ENCODE measurements at places on chromosomes 5 and 9.

GRCh38 chr5:180670586-180671359, 21.4 kb upstream of the FLT4 start:
- peak; percentile 38 for DNase-seq

GRCh38 chr5:140725799-140726471, 25.7 kb downstream of the ZMAT2 start:
- DNase-seq, result peak; percentile 88

DNA sequence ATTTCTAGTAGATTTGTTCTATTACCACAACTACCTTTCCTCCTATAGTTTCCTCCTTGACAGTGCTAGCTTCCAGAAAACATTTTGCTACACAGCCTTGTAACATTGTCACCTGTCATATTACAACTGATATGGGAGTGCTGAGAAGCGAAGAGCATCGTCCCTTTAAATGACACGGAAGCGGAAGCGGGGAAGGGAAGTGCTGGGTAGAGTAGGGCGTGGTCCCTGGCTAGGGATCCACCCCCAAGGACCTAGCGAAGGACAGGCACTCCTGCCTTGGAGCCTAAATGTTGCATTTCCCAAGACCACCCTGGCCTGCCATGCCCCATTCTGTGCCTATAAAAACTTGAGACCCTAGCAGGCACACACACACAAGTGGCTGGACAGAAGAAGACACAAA, 57.4 kb upstream of the RANBP6 start:
- no peak for DNase-seq

DNA sequence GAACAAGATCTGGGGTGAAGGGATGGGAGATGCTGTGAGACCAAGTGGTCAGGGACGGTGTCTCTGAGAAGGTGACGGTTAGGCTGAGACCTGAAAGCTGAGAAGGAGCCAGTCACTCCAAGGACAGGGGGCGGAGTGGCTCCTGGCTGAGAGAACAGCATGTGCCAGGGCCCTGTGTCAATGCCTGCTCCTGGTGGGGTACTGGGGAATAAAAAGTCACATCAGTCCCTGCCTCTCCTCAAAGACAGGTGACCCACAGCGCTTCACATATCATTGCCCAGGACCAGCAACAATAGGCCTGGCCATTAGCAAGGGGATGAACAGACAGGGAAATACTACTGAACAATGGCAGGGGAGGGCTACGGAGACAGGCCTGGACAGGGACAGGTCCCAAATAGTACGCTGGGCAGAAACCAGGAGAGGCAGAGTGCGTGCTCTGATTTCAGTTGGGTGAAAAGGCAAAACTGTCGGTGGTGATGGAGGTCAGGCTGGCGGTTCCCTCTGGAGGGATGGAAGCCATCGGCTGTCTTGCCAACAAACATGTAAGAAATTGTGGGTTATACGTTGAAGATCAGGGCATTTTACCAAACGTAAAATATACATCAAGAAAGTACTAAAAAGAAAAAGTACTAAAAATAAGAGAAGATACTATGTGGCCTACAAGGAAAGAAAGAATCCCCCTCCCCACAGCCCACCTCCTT, 64.3 kb downstream of the C9orf50 start:
- DNase-seq, result no peak

DNA sequence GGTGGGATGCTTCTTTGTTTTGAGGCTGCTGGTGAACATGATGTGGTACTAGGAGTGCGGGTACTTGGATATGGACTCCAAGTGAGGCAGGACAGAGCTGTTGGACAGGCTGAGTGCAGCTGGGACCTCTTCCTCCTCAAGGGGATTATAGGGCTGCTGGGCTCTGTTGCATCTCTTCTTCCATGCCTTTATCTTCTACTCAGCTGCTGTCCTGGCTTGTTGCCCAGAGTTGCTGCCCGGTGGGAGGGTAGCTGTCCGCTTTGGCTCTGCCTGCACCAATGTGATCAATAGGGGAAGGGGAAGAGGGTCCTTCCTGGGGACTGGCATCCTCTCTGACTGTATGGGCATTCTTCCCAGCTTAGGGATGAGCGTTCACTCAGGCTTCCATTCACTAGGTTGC, 1217.9 kb upstream of the ACO1 start:
- no peak for DNase-seq

GRCh38 chr5:129460936-129461710, 1.0 kb downstream of the ADAMTS19 start:
- DNase-seq, result peak; percentile 47

DNA sequence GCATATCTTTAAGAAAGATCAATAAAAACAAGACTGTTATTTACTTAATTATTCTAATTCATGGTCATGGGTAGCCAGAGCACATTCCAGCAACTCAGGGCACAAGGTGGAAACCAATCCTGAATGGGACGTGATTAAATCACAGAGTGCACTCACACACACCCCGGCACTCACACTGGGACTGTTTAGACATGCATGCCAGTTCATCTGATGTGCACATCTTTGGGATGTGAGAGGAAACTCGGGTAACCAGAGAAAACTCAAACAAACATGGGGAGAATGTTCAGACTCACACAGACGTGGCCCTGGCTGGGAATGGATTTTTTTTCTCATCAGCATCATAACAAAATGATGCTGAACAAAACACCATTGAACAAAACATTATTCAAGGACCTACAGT, 29.4 kb downstream of the SMAD5 start:
- DNase-seq, result no peak

GRCh38 chr5:909086-909485, 16.4 kb downstream of the TRIP13 start:
- no peak for DNase-seq

DNA sequence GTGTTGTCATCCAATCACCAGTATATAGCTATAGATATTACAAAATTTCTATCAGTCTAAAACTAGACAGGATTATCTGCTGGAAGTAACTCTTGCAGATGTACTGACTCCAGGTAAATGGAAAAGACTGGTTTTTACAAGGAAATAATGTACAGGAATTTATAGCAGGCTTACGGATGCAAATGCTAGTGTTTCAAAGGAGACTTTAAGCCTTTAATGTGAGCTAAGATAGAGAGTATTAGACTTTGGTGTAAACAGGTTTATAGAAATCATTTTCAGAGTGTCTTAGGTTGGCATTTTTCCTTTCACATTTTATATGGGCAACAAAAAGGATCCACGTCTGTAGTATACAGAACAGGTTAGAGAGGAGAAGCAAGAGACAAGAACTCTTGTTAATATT, 16.1 kb downstream of the ZNF608 start:
- no peak for DNase-seq
